Epithelial cell of proximal tubule (primary cell): ENCODE measurements at places on chromosomes 5 and 9. TPM values are rescaled to one million over a fixed set of nuclear protein-coding genes. Genes with fewer than 3 reads are reported as not detected.

DNA sequence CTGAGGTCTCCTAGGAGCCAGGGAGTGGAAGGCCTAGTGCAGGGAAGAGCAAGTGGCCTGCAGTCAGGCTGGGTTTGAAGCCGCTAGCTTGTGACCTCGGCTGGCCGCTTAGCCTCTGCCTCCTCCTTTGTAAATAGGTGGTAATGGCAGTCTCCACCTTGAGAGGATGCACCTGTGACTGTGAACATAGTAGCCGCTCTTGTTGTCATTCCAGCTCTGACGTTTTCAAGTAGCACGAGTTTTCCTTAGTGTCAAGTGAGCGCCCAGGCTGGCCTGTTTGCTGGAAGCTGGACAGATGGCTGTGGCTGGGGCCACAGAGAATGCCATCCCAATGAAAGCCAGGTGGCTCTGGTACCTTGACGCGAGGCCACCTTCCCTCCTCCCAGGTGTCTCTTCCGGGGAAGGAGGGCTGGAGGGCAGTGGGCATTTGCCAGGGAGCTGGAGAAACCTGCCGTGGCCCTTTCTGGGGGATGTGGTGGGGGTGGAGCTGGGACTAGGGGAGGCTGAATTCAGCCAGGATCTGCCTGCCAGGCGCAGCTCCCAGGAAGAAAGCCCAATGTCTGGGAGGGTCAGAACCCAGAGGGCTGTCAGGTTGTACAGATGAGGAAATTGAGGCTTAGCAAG, 2.5 kb downstream of the ASS1 start:
- DNase-seq = no peak

GRCh38 chr5:158923799-158924551, 175.7 kb downstream of the EBF1 start:
- DNase-seq = no peak

The CNTFR gene
- not detected in 2 replicates for total RNA-seq

The VDAC1 gene
- total RNA-seq = 295 and 368 TPM in 2 replicates

DNA sequence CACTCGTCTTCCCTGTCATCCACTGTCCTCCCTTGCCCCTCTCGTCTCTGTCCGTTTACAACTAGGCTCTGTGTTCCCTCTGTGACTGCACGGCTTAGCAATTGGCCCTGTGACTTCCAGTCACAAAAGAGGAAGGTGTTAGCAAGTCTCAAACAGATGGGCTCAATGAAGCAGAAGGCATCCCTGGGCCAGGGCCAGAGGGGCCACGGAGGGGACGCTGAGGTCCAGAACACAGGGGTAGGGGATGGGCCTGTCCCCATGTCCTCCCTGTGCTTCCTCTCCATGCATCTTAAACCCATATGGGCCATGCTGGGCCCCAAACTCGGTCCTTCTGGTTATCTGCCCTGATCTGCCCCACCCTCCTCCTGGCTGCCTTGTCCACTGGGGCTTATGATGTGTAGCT, at the start of gene CD72:
CD72 (minus strand) TSS at position 89 of the 403 bp plus-strand sequence. CDS start 110 bp downstream, outside the sequence.
- no peak for DNase-seq

- no peak for DNase-seq
These were observed 76.4 kb downstream of the EHMT1 start for GRCh38 chr9:137694962-137695875.

- DNase-seq = no peak
These were observed 12.7 kb upstream of the GOLM1 start for GRCh38 chr9:86112057-86112456.

DNA sequence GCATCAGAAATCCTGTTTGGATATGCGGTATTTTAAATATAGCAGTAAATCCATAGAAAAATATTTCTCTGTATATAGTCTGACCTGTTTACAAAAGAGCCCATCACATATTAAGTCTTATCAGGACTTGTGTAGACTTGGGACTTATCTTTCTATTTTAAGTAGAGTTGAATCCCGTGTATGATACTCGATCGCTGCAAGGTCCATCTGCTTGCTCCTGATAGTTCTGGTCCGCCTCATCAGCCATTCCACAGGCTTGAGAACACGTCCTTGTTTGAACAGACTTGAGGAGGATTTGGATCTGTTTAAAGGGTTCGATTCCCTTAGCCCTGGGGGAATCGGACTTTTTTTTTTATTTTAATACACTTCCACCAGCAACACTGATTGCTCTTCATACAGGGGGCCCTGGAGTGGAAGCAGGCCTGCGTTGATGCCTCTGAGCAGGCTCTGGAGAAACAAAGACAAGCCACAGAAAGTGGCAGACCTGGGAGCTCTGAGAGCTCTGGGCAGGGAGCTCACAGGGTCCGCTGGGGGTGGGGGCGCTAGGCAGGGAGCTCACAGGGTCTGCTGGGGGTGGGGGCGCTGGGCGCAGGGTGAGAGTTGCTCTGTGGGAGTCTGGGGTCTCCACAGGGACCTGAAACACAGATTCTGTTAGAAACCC, 112.2 kb downstream of the MVB12B start:
- DNase-seq = no peak

- DNase-seq = no peak
These were observed 11.7 kb downstream of the BICD2 start for GRCh38 chr9:92752812-92753404.

The KIF20A gene
- total RNA-seq = 49.6 and 82.9 TPM in 2 replicates

DNA sequence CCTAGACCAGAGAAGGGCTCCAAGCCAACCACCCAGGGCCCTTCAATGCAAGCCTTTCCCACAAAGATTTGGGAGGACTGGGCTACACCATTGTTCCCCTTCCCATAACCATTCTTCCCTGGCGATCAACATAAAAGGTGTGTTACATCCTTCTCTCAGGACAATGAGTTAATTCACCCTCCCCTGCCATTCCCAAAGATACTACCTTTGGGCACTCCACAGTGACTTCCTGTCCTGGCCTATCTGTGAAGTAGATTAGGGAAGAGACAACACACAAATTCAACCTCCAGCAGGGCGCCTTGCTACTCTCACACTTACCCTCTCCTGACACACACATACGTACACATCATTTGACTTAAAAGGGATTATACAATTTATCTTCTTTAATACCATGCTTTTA, 23.2 kb upstream of the IL17B start:
- DNase-seq = no peak

The PCDHA9 gene
- not detected in 2 replicates for total RNA-seq

The LHX3 gene
- not detected in 2 replicates for total RNA-seq

GRCh38 chr5:170232786-170233185, at the start of gene C5orf58:
C5orf58 (plus strand) TSS chr5:170232985; CDS start chr5:170234977, 1,992 bp downstream.
- DNase-seq = no peak

DNA sequence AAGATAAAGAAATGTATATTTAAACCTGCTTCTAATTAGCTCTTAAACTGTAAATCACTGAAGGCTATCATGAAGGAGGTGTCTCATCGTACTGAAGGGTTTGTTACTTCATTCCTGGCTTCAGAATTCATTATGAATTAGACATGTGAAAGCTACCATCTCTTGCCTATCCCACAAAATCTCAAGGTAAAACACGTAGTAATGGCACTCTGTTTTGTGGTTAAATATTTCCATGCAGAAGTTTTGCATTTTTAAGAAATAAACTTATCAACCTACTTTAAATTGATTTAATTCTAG, 490.7 kb upstream of the NUDT12 start:
- no peak for DNase-seq

DNA sequence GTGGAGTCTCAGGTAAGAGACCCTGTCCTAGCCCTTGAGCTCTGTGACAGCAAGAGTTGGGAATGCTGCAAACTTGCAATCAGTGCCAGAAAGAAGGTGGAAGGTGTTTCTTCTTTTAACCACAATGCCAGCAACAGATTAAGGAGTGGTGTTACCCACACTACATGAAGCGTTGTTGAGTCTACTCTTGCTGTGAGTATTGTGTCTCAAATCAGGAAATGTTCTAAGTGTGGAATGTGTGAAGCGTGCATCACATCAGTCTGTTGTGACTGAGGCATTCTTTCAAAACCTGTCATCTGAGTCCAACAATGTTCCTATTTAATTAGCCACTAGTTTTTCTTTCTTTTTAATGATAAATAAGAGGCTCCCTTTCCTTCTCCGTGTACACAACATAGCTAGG, 2.9 kb upstream of the LURAP1L start:
- DNase-seq = peak; percentile 75

GRCh38 chr9:115411516-115411915, 293.6 kb upstream of the TNC start:
- DNase-seq = no peak

- no peak for DNase-seq
These were observed 401.0 kb upstream of the ADAMTSL1 start for GRCh38 chr9:18073002-18073401.

DNA sequence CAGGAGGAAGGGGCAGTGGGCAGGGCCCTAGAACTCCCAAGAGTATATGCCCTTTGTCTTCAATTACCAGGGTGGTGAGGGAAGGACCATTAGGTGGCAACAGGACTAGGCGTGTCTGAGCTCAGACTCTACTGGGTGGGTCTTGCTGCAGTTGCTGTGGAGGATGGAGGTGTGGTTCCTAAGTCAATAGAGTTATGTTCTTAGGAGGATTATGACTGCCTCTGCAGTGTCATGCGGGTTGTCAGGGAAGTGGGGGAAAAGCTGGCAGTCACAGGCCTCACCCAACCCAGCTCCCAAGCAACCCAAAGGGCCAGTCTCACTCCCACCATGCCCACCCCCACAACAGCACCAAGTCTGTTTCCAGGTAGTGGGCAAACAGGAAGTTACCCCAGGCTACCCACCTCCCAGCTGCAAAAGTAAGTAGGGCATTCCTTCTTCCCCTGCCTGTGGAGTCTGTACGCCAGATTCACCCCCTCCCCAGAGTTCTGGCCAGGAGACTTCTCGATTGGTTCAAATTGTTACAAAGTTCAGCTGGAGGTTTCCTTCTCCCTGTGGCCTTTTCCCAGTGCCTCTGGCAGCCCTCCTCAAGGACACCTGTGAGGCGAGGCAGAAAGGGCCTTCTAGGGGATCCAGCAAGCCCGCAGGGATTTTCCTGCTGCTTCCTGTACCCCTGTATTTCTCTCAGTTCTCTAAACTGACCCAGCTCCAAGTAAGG, 145.3 kb downstream of the HINT1 start:
- DNase-seq = no peak

The FOXD4 gene
- total RNA-seq = 0.07 and 0.46 TPM in 2 replicates

- DNase-seq = no peak
These were observed 363.9 kb upstream of the MEF2C start for GRCh38 chr5:89246864-89247263.

DNA sequence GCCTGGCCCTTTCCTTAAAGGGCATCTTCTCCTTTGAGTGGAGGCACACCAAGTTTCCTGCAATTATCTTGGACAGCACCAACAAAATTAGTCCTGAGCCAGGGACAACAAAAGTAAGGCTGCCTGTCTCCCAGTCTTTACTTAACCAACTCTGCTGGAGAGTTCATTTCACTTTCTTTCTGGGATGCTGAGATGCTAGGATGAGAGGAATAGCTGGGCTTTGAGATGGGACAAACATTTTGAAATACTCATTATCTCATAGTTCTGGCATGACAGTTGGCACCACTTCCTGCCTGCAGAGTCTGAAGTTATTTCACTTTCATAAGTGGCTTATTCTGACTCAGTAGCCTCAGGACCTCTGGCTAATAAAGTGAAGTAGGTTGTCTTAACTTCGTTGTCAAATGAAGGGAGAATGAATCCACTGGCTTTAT, 157.0 kb downstream of the C9orf152 start:
- DNase-seq = peak; percentile 82

DNA sequence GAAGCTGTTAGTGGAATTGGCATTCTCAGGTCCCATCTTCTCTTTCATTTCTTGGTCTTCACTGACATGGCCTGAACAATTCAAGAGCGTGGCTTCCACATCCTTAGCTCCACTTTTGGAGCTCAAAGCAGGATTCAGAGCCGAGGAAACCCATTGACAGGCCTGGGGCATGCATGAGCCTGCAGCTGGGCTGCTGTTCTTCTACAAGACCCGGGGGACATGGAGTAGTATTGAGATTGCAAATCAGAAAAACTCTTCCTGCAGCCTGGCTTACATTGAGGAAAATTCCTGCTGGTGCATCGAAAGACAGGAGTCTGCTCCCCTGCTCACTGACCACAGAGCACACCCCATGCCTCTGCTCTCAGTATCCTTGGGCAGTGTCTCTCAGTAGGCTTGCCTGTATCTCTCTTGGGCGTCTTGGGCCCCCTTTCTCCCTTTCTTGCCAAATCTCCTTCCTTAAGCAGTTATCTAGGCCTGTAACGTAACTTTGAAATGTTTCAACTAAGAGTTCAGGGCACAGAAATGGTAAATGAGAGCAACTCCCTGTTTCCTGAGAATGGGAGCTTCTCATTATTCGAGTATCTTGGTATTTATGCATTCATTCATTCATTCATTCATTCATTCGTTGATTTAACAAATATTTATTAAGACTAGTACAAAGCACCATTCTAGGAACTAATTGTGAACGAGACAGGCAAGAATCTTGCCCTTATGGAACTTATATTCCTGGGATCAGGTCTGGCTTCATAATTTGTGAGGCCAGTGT, 603.6 kb upstream of the CLINT1 start:
- no peak for DNase-seq

DNA sequence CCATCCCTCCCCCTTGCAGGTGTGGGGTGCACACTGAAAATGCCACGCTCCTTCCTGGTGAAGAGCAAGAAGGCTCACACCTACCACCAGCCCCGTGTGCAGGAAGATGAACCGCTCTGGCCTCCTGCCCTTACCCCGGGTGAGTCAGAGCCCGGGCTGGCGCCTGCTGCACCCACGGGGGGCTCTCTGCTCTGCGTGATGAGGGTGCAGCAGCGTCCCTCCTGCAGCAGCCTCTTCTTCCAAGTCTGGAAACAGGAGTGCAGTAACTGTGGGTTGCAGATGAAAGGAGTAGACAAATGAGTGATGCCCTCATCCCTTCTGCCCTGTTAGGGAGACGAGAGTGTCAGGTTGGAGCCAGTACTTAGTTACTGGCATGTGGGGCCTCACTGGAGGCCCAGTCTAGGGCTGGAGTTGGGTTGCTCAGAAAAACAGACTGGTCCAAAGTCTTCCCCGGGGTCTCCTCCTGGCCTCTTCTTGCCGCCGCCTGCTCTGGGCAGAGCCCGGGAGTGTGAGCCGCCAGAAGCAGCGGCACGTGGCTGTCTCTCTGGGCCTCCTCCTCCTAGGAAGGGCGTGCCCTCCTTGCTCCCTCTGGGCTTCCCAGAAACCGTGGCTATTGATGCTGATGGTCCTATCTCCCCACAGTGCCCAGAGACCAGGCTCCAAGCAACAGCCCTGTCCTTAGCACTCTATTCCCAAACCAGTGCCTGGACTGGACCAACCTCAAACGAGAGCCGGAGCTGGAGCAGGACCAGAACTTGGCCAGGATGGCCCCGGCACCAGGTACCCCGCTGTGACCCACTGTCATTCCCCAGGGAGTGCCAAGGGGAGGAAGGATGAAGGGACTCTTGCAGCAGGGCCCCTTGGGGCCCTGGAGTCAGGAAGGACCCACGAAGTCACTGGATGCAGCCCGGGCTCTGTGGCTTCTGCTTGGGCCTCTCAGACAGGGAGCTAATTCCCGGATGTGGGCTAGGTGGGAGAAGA, 8.4 kb downstream of the GFI1B start:
- DNase-seq = no peak
